ENCODE measurements at places on chromosomes 4 and X.
A peak's percentile ranks its signal among the peaks of the same experiment; 100 is the strongest.

DNA sequence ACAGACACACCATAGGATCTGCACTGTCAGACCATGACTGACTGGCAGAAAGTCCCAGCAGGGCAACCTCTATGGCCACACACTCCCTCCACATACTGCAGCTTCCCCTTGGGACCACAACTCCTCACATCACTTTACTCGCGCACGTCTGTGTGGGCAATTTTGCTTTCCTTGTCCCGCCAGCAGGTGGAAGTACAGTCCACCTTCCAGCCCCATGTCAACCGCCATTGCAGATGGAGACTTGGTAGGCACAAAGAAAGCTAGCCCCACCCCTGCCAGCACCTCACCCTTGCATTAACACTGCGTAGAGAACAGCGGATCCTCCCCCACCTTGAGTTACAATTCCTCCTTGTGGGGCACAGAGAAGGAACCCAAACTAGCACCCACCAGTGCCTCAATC is 74.4 kb upstream of the NAP1L2 start:
- no peak for DNase-seq

DNA sequence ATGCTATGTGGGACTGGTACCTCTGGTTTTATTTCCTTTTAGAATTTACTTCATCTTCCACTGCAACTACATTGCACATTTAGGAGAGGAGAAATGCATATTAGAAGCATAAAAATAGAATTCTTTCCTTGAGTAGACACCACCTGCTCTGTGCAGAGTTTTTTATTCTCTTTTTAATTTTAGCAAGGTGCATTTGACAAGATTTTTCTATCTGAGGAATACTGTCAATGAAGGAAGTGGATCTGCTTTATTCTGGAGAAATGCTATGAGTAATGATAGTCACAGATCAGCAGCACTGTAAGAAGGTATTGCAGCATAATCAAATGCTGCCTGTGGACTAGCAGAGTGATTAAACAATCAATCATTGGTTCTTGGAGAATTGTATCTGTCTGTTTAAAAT is 1038.3 kb downstream of the RAPGEF2 start:
- DNase-seq, result no peak

DNA sequence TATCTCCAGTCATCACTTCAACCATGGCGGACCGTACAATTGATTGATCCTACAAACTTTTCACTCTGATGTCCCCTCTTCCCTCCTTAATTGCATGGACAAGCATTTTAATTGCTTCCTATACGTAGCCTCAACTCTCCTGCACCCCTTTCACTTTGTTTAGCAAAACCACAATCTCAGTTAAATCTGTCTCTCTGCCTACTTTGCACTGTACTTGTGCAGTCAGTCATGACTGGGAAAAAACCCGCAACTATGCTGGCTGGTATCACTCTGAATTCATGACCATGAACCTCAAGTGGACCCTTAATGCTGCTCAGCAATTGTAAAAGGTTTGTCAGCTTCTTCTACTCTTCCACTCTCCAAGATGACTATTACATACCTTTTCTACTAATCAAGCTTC is 51.7 kb upstream of the AFF2 start:
- DNase-seq, result no peak

DNA sequence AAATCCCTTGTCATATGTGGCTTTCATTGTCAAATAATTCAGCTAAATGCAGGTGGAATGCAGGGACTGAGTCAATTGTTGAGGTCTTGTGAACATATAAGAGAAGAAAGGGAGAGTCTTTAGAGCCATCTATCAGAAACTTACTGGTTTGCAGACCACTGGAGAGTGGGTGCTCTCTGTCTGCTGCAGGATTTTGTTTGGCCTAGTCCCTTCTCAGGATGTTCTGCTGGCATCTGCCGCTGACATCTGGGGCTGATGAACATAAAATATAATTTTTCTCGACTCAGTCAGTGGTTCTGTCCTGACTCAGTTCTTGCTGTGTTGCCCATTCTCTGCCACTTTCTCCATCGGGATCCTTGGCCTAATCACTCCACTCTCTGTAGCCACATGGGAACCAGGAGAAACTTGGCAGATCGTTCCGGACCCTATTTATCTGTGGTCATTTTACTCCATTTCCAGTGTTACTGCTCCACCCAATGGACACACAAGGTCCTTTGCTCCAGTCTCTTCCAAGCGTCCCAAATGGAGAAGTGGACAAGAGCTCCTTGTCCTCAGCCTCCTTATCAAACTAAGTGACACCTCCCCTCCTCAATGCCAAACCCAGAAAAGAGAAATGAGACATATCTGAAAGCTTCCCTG is 436.2 kb downstream of the FAT4 start:
- DNase-seq, result no peak

- DNase-seq, result no peak
Measured at GRCh38 chr4:78237360-78237759, 180.2 kb downstream of the FRAS1 start.

GRCh38 chr4:110527156-110527555 is 51.2 kb downstream of the ENPEP start:
- DNase-seq, result no peak

GRCh38 chrX:18630934-18631333 is 41.0 kb downstream of the RS1 start:
- no peak for DNase-seq

DNA sequence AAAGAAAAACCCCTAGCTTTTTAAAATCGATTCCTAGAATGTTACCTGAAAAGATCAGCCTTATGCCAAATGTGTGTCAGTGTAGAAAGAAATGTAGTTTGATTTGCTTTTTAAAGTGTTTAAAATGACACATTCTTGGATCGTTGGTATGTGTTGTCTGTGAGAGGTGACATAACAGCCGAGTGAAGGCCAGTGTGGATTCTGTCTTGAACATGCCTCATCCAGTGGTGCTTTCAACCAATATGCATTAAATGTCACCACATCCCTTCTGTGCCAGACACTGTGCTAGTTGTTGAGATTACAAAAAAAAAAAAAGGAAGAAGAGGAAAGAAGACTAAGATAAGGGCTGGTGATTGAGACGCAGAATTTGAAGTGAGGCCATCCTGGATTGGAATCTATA is 994.2 kb upstream of the TENM3 start:
- no peak for DNase-seq

DNA sequence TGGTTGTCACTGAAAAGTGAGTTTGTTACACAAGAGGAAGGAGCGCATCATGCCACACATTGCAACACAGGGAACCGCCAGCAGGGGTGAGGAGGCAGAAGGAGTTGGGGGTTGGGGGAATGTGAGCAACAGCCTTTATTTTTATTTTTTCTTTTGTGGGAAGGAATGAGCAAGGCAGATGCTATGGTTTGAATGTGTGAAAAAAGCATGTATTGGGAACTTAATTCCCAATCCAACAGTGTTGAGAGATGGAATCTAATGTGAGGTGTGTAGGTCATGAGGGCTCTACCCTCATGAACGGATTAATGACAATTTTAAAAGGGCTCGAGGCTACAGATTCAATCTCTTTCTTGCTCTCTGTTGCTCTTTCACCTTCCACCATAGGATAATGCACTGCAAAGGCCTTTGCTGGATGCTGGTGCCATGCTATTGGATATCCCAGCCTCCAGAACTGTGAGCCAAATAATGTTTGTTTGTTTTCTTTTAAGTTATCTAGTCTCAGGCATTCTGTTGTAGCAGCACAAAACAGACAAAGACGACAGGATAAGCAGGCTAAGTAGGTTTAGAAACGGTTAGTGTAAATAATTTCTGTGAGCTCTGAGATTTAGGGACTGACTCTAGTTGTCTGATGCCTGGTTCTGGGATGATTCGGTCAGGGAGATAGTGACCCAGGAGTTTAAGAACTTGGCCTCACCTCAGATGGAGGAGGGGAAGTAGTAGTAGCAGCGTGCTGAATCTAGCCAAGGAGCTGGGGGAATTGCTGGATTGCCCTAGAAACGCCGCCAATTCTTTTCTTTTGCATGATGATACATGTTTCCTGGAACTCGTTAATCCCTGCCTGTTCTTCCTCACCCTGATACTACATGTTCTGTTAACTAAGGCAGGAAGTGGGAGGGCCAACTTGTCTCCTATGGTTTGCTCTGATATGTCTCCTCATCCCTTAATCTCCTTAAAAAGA is 156.6 kb upstream of the CTSO start:
- DNase-seq, result no peak

DNA sequence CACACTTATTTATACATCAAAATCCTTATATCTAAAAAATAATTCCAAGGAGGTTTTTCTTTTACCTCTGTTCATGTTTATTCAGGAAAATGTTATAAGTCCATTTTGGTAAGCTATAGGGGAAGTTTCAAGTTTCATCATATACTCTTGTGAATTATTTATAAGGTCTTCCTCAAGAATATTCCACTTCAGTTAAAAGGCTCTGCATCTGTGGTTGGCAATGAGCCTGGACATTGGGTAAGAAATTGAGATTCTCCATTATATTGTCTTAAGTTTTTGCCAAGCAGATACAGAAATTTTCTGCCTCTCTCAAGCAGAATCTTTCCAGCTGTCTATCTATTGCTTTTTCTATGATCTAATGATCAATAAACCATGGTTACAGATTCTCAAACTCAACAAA is 641.9 kb downstream of the NLGN4X start:
- DNase-seq, result no peak

DNA sequence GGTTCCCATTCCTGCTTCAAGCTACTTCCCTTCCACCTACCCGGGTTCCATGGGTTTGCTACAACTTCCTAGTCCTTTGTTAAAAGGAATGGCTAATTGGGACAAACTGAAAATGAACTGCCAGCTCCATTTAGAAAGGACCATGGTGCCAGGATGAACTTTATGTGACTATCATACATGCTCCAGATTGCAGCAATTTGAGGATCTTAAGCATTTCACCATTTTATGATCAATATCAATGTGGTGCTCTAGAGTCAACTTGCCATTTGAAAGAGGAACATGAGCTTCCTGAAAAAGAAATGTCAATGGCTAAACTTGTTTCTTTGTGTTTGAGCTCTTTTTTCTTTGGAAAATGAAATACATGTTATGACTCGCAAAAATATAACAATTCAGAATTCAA is 92.7 kb upstream of the IL15 start:
- DNase-seq, result no peak

DNA sequence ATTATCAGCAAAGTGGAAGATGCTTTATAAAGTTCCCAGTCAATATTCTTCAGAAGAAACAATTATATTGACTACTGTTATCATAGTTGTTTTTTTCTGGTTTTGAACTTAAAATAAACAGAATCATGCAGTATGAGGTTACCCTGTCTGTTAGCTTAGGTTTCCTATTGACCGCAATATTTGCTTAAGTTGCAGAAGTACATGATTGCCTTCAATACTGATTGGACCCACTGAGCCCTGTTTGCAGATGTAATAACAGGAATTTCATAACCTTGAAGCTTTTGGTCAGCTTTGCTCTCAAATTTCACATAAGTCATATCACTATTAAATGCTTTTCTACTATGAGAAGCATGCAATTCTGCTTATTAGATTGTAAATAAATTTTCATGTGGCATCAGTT is 229.1 kb upstream of the FSTL5 start:
- no peak for DNase-seq

- DNase-seq, result peak; percentile 50
Measured at GRCh38 chrX:80876877-80877276, 67.2 kb upstream of the BRWD3 start.

- no peak for DNase-seq
Measured at GRCh38 chrX:71909956-71910355, 689 bp upstream of the NHSL2 start.

- DNase-seq, result no peak
Measured at GRCh38 chr4:159201168-159201567, 98.3 kb downstream of the RAPGEF2 start.

- no peak for DNase-seq
Measured at GRCh38 chr4:183940864-183941263, 35.8 kb downstream of the STOX2 start.

GRCh38 chrX:13067773-13068172 is 23.4 kb upstream of the FAM9C start:
- DNase-seq, result no peak

GRCh38 chr4:150579551-150580234 is 2.3 kb upstream of the MAB21L2 start:
- DNase-seq, result no peak

- no peak for DNase-seq
Measured at GRCh38 chr4:135838889-135839288, 1637.3 kb upstream of the PABPC4L start.

DNA sequence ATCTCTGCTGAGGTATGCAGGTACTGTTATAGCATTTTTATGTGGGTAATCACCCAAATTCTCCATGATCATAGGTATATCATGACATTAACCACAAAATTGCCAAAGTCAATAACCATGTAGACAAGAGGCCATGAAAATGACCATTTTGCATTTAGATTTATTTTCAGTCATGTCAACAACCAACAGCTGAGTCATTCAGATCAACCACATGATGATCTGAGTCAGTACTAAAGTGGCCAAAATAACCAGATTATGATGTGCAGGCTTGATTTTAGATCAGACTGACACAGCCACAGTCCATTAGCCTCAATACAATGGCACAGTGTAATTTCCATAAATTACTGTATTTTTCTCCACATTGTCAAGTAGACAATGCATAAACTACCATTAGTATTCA is 240.5 kb downstream of the GRIA3 start:
- no peak for DNase-seq

GRCh38 chr4:60216752-60217151 is 983.4 kb upstream of the ADGRL3 start:
- DNase-seq, result no peak

GRCh38 chrX:20542072-20542471 is 275.4 kb upstream of the RPS6KA3 start:
- DNase-seq, result no peak

GRCh38 chr4:3062471-3062870 is 11.9 kb downstream of the HTT-AS start:
- no peak for DNase-seq

DNA sequence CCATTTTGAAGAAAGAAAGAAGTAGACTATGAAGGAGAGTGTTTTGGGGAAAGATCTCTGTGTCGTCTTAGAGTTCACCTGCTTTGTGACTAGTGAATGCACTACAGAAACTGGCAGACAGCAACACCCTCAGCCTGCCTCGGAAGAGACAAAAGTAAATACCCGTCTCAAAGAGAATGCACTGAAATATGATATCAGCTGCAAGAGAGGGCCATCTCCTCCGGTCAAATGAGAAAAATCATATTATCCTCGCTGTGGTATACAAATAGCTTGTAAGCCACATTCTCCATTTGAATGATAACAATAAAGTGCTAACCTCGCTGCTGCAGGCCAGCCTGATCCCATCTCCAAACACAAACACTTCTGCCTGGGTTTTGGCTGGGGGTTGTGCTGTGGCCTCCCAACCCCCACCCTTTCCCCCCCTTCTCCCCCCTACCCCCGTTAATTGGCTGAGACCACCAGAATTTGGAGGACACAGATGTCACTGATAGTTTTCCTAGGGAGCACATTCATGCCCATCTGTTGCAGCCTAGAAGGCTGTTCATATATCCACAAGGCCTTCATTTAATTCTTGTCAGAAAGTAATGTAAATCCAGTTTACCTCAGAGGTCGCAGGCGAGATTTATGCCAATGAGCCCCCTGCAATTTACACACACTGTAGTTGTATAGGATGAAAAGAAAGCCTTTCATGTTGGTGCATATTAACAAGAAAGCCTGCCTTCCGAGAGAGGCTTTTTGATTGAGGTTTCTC is 46.3 kb downstream of the ALPK1 start:
- no peak for DNase-seq

DNA sequence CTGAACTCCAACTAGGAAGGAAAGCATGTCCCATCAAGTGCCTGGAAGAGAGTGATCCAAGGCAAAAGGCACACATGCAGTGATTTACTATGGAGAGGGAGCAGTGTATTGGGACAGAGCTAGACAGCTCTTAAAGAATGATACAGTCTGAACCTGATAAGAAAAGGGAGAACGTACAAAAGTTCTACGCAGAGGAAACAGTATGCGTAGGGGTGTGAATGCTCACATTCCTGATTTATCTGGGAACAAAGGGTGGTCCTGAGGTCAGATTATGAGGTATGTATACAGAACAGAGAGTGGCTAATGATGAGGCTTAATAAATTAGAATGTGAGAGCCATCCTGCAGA is 12.0 kb downstream of the HS3ST1 start:
- no peak for DNase-seq

Measured in natural killer cell (primary cell).